ENCODE measurements at places on chromosomes 13 and 19.

DNA sequence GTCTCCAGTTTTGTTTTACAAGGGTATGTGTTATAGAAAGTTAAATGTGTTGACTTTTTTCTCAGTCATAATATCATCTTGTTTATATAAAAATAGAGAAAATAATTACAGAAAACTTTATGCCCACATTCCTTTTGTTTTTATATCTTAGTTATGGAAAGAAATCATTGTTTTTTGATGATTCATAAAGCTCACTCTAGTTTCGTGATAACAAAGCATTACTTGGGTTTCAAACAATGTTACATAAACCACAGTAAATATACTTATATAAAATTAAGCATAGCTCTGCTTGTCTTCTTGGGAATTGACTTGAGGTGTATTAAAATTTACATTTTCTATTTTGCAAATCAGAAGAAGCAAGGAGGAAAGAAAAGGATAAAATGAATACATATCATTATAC is 111.8 kb downstream of the SGCG start:
- DNase-seq, result no peak

GRCh38 chr13:72651144-72651543 is 76.3 kb downstream of the MZT1 start:
- DNase-seq, result no peak

DNA sequence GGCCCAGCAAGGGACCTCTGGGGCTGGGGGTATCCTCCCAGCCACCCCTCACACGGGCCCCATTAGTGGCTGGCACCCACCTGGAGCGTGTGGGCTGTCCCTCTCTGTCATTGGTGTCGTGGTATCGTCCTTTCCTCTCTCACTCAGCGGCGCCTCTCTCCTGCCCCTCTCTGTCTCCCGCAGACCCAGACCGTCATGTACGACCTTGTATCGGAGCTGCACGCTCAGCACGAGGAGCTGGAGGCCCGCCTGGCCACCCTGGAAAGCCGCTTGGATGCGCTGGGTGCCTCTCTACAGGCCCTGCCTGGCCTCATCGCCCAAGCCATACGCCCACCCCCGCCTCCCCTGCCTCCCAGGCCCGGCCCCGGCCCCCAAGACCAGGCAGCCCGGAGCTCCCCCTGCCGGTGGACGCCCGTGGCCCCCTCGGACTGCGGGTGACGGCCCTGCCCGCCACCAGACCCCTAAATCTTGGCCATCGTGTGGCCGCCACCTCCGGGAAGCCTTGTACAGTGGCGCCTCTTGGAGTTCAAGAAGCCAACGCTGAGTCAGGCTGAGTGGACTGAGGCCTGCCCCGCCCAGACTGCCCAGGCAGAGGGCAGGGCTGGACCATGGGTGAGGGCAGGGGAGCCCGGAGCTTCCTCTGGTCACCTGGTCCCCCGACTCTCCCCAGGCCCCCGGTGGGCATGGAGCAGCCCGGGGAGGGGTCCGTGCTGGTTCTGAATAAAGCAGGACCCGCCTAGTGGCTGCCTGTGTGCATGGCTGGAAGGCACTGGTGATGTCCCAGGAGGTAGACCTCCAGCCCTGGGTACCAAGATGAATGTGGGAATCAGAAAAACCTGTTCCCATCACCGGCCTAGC is 9.8 kb upstream of the ARRDC2 start:
- no peak for DNase-seq

DNA sequence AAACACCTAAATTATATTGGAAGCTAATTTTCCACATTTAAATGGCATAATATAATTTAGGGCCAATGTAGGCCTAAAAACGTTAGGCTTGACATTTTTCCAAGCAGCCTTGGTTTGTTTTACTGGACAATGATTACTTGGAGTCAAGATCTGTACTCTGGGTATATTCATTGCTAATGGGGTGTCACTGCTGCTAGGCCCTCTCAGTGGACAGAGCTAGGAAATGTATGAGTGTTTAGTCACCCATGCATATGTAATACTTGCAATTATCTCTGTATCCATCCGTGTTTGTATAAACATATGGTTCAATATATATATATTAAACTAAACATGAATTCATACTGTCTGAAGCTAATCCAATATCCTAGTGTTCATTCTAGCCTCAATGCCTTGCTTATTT is 598.1 kb downstream of the DCT start:
- DNase-seq, result no peak

DNA sequence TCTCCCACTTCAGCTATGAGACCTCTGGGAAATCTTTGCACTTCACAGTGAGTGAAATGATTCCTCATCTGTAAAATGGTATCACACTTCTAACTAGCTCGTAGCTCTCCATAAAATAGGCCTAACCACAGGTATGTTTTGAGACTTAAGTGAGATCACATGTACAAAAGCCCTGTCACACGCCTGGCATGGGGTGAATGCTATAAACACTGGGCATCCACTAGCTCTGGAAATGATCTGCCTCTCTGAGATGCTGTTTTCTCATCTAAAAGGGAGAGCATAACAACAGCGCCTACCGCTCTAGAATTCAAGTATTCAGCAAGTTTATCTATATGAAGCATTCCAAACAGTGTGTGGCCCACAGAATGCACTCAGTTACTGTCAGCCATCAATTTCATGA is 2.2 kb downstream of the AKT2 start:
- no peak for DNase-seq

GRCh38 chr19:33662391-33663092 is 40.8 kb downstream of the CHST8 start:
- DNase-seq, result no peak

DNA sequence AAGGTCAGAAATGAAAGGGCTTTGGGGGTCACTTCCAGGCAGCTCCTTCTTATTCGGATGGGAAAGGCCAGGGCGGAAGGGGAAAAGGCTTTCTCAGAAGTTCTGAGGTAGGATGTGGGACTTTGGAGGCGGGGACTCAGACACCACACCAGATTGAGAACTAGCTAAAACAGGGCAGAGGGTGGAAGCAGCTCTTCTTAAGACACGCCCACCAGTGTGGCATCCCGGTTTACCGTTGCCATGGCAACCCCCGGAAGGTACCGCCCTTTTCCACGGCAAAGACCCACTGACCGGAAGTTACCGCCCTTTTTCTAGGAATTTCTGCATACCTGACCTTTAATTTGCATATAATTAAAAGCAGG is 3.8 kb upstream of the LILRA5 start:
- no peak for DNase-seq

GRCh38 chr19:7460562-7460966 is 28.3 kb downstream of the PEX11G start:
- no peak for DNase-seq

GRCh38 chr13:85709721-85710120 is 89.5 kb downstream of the SLITRK6 start:
- DNase-seq, result no peak

- peak; percentile 78 for DNase-seq
Observed at GRCh38 chr13:42969565-42970172, 22.4 kb downstream of the EPSTI1 start.

- peak; percentile 52 for DNase-seq
Observed at GRCh38 chr13:73835138-73835721, 299.0 kb downstream of the KLF12 start.

DNA sequence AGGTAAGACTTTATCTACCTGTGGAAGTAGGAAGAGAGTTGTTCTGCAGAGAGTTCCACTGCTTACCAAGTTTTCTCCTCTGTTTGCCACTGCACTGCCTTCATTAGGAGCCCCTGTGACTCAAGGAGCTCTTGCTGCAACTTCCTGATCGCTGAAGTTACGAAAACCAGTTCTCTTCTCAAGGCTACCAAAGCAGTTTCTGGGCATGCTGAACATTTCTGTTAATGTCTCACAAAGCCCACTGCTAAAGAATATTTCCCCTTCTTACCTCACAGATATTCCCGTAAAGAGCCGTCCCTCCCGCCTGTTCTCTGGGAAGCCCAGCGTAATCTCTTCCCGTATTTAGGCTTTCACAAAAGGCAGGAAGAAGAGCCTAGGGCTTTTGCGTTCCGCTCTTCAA is 82.6 kb upstream of the OXGR1 start:
- no peak for DNase-seq

- DNase-seq, result no peak
Observed at GRCh38 chr13:29936956-29937355, 86.5 kb upstream of the UBL3 start.

GRCh38 chr19:42323852-42324654 is 1.4 kb upstream of the MEGF8 start:
- no peak for DNase-seq

GRCh38 chr19:6963937-6964336 is 57.3 kb downstream of the MBD3L2B start:
- peak; percentile 8 for DNase-seq

DNA sequence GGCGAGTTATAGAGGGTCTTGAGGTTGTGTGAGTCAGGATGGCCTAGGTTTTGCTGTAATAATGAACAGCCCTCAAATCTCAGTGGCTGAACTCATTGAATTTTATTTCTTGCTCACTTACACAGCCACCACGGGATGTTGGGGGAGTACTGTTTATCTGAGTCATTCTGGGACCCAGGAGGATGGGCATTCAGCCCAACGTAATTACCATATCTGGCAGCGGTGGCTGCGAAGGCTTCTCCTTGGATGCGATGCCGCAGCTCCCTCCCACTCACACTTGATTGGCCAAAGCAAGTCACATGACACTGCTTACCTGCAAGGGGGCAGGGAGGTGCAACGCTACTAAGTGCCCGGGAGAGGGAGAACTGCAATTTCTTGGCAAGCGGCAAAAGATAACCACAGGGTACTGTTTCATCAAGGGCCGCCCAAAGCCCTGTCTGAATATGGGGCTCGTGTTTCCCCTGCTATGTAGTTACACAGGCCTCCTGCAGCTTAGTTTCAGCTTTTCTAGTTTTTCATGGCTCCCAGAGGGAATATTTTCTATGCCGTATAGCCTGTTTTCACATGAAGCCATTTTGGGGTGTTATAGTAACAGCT is 19.9 kb downstream of the ZSWIM9 start:
- peak; percentile 69 for DNase-seq

- no peak for DNase-seq
Observed at GRCh38 chr13:42538996-42539395, 35.0 kb upstream of the TNFSF11 start.

- no peak for DNase-seq
Observed at GRCh38 chr19:49949742-49950589, 11.0 kb downstream of the SIGLEC11 start.

DNA sequence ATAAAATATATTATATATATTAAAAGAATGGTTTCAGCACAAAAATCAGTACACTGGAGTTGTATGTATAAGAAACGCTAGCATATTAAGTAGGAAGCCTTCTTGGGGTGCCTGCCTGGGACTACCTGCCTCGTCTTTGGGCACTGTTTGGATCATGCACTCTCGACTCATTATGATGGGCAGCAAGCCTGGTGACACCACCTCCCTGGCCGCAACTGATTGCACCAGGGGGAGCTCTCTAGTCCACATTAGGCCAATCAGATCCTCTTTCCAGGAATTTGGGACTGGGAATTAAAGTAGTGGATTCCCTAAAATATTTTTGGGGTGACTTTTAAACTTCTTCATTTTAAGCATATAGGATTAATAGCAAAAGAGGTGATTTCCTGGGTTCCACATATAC is 56.0 kb upstream of the RGCC start:
- DNase-seq, result no peak

- no peak for DNase-seq
Observed at GRCh38 chr13:51050021-51050830, 60.8 kb downstream of the C13orf42 start.

DNA sequence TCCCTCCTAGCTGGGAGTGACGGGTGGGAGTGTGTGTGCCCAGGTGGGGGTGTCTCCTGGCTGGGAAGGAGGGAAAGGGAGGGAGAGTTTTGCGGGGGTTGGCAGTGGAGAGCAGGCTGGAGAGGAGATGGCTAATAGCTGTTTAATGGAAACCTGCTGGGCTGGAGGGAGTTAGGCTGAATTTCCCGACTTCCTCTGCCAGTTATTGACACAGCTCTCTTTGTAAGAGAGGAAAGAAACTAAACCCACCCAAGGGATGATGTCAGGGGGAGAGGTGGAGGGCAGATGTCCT is 10.2 kb upstream of the ILF3 start:
- DNase-seq, result no peak

- DNase-seq, result no peak
Observed at GRCh38 chr13:38590796-38591507, 95.9 kb upstream of the FREM2 start.

DNA sequence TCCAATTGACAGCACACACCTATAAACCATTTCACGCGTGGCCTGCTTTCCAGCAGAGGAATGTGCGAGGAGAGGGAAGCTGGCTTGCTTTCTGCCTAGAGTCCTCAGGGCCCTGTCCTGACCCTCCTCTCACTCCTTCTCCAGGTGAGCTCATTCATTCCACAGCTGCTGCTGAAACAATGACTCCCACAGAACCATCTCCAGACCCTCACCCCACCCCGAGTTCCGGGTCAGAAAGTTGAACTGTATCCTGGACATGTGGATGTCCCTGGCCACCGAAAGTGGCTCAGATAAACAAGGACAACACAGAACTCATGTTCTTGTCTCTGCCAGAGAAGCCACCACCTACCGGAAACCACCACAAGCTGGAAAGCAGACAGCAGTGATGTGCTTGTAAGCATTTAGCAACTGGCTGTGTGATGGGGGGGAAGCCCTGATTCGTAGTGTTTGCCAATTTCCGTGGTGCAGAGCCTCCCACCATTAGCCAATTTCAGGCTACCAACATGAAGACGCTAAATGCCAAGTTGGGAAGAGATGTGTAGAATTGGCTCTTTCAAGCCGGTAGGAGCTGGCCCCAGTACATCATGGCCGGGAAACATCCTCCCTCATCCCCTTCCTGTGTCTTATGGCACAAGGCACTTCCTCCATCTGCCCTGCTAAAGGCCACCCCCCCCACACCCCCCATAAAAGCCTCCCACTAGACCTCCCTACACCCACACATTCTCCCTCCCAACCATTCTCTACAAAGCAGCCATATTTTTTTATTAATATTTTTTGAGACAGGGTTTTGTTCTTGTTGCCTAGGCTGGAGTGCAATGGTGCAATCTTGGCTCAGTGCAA is 5.0 kb downstream of the SYCE2 start:
- peak; percentile 48 for DNase-seq

GRCh38 chr13:28429685-28430290 is 65.1 kb downstream of the FLT1 start:
- DNase-seq, result no peak

- no peak for DNase-seq
Observed at GRCh38 chr13:108095036-108095435, 120.3 kb downstream of the LIG4 start.

DNA sequence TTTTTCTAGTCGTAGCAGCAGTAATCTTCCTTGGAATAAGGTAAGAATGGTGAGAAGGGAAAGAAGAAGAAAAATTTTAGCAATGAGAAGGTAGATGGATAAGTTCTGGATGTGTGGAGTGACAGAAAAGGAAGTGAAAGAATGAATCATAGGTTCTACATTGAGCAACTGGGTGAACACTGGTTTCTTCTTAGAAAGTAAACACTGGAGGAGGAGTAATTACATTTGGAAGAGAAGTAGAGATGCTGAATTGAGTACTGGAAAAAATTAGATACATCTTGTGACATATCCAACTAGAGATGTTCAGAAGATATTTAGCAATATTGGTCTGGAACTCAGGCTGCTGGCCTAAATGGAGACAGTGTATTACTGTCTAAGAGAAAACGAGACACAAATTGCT is 148.5 kb downstream of the GPC5 start:
- no peak for DNase-seq

All from activated CD4-positive, alpha-beta T cell treated with anti-CD3 and anti-CD28 coated beads, Interleukin-2, amount 50 U/mL, for 16 hours (primary cell).